Fibroblast of lung (primary cell): ENCODE measurements at places on chromosomes 2 and 18. TPM values are rescaled to one million over a fixed set of nuclear protein-coding genes. Genes with fewer than 3 reads are reported as not detected.

The REG1B gene
- total RNA-seq, result not detected in 2 replicates

The LYG1 gene
- total RNA-seq, result 0.26 and 0.50 TPM in 2 replicates

The ABCB11 gene
- not detected in 2 replicates for total RNA-seq

The HOXD12 gene
- total RNA-seq, result not detected in 2 replicates

The ARHGAP25 gene
- total RNA-seq, result 3.1 and 5.8 TPM in 2 replicates

The NDUFV2 gene
- total RNA-seq, result 89.6 and 97.3 TPM in 2 replicates

The TRIB2 gene
- 31.0 and 38.5 TPM in 2 replicates for total RNA-seq

The WDPCP gene
- total RNA-seq, result 8.4 and 8.7 TPM in 2 replicates

The MYL1 gene
- not detected in 2 replicates for total RNA-seq

The KCNG2 gene
- 6.4 and 10.1 TPM in 2 replicates for total RNA-seq

The SERPINB13 gene
- total RNA-seq, result not detected in 2 replicates

The GPR35 gene
- 1.0 and 1.2 TPM in 2 replicates for total RNA-seq

The COL6A3 gene
- total RNA-seq, result 1,525 and 1,534 TPM in 2 replicates

The ZNF804A gene
- total RNA-seq, result 0.77 and 3.0 TPM in 2 replicates

The HDAC4 gene
- 12.1 and 19.8 TPM in 2 replicates for total RNA-seq

The CTNNA2 gene
- not detected in 2 replicates for total RNA-seq

The POU3F3 gene
- not detected in 2 replicates for total RNA-seq

The SCN9A gene
- 58.6 and 105 TPM in 2 replicates for total RNA-seq

The DIPK1C gene
- total RNA-seq, result not detected in 2 replicates

The NMUR1 gene
- under 0.01 and 0.50 TPM in 2 replicates for total RNA-seq

The SUCLG1 gene
- 63.1 and 71.1 TPM in 2 replicates for total RNA-seq

The DSC3 gene
- total RNA-seq, result under 0.01 and 0.17 TPM in 2 replicates

The TAF4B gene
- total RNA-seq, result 2.0 and 2.6 TPM in 2 replicates

The ANTXR1 gene
- total RNA-seq, result 44.6 and 45.5 TPM in 2 replicates

The SPR gene
- total RNA-seq, result 23.3 and 25.9 TPM in 2 replicates

The KCNE4 gene
- 11.0 and 25.3 TPM in 2 replicates for total RNA-seq

The CAPN14 gene
- total RNA-seq, result under 0.01 and 0.17 TPM in 2 replicates

The SERPINB5 gene
- total RNA-seq, result not detected in 2 replicates

The LOXHD1 gene
- total RNA-seq, result not detected in 2 replicates

The PRKAG3 gene
- total RNA-seq, result 0.26 and 0.33 TPM in 2 replicates

The KIF5C gene
- total RNA-seq, result 0.17 and 0.51 TPM in 2 replicates

The MSTN gene
- total RNA-seq, result 0.26 and 3.1 TPM in 2 replicates

The PROM2 gene
- 0.26 and 0.33 TPM in 2 replicates for total RNA-seq

The PTH2R gene
- under 0.01 TPM in 1 of 2 replicates, not detected in the other for total RNA-seq

The IL1RL1 gene
- 0.50 and 4.6 TPM in 2 replicates for total RNA-seq

The TSPYL6 gene
- total RNA-seq, result not detected in 2 replicates

The SIX3 gene
- total RNA-seq, result not detected in 2 replicates
